Activated CD4-positive, alpha-beta T cell treated with anti-CD3 and anti-CD28 coated beads for 1 hour (primary cell): ENCODE measurements at places on chromosomes 4 and X.

DNA sequence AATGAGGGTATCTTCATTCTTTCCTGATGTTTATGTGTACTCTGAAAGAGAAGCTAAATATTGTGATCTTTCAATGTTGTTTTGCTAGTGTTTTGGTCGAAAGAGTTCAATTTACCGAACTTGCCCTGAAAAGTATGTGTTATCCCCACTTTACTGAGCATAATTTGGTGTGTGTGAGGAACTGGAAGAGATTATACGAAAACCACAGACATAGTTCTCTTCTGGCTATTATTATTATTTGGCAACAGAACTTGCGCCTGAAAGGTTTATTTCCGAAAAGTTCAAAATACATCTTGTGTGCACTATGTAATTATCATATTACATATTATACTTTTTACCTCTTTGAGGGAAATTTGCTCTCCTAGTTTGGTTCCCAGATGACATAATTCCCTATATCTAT, 232.5 kb upstream of the INTU start:
- no peak for DNase-seq

DNA sequence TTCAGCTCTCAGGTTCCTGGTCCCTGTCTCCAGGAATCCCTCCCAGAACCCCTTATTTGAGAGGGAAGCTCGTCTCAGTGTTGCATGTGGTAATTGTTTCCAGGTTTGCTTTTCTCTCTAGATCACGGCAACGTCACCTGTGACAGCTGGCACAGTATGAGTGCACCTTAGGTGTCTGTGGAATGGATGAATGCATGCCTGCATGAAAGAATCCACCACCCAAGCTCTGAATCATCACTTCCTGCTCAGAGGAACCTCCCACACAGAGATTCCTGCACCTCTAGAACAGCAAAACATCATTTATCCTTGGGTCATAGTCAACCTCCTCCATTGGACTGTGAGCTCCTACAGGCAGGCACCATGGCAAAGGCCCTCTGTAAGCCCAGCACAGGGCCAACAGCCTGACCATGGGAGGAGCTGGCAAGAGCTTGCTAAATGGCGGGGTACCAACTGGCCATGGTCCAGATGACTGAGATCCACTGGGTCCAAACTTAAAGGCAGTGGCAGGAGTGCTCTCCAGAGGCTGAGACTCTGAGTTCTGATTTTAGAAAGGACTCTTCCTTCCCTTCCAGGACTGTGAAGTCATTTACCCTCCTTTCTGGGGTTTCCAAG, 116.2 kb downstream of the SLC2A9 start:
- no peak for DNase-seq

- DNase-seq: no peak
These were observed 12.5 kb downstream of the CC2D2A start for GRCh38 chr4:15481961-15482745.

GRCh38 chrX:134721766-134722532, 63.7 kb upstream of the PLAC1 start:
- no peak for DNase-seq

GRCh38 chr4:70496231-70496630, 22.1 kb upstream of the AMTN start:
- no peak for DNase-seq

DNA sequence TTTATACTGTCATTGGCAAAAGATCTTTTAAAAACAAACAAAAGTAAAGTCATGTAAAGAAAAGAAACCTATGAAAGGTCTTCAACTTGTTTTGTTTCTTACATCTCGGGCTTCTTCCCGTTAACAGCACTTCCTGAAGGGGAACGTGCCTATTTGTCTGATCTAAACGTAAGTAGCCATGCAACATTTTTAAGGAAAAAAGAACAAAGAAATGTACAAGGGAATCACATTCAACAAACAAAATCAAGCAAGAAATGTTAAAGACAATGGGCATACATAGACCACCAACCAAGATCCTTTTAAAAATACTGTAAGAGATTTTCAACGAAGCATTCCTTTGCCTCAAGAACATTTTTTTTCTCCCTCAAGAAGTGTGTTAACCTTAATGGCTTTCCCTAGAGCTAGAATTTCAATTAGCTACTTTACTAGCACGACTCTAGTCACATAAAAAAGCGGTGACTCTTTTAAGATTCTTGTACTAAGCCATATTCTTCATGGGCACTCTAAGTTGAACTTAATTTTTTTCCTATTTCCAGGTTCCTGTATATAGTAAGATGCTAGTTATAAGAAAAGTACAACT, 112.0 kb upstream of the TTC29 start:
- DNase-seq: no peak
